ENCODE measurements at places on chromosomes 7 and 10. TPM values are rescaled to one million over a fixed set of nuclear protein-coding genes. Genes with fewer than 3 reads are reported as not detected.

CUZD1 gene
- total RNA-seq = 1.4 TPM

ANKRD7 gene
- total RNA-seq = 0.09 TPM

SLC25A28 gene
- total RNA-seq = 23.7 TPM

CTAGE8 gene
- total RNA-seq = not detected

TFPI2 gene
- 326 TPM for total RNA-seq

All from A549 treated with Hydrocortisone at 1 μM for 4 hours (cell line).